ENCODE measurements at places on chromosomes 11 and 22. TPM values are rescaled to one million over a fixed set of nuclear protein-coding genes. Genes with fewer than 3 reads are reported as not detected.

DNA sequence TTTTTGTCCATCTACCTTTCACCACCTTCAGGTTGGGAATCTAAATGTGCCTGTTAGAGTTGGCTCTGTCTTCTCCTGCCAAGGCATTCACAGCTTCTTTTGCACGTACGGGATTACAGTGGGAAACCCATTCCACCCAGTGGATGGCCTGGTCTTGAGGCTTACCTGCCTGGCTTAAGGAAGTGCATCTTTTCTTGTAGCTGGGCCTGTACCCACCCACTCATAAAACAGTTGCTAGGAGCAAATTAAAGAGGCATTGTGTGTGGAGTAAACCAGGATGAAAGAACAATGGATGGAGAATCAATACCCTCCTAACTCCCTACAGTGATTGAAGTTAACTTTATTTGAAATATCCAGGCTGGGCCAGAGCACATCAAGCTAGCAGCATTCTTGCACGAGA, 71.6 kb downstream of the TEAD1 start:
- no peak for DNase-seq

DNA sequence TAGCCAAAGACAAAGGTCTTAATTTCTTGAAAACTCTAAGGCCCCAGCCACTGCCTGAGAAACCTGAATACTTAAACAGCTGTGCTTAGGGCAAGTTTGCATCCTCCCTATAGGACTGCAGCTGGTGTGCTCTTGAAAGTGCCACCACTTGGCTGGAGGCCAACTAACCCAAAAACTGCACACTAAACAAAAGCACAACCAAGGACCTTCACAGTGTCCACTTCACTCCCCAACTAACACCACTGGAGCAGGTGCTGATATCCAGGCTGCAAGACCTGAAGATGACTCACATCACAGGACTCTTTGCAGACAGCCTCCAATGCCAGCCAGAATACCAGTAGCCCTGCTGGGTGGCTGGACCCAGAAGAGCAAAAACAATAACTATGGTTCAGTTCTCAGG, 357.7 kb upstream of the ARHGAP42 start:
- no peak for DNase-seq

- DNase-seq: peak; percentile 54
Measured at GRCh38 chr11:61138935-61139334, 22.3 kb downstream of the VPS37C start.

GRCh38 chr11:6626971-6627761, 7.9 kb upstream of the TPP1 start:
- no peak for DNase-seq

DNA sequence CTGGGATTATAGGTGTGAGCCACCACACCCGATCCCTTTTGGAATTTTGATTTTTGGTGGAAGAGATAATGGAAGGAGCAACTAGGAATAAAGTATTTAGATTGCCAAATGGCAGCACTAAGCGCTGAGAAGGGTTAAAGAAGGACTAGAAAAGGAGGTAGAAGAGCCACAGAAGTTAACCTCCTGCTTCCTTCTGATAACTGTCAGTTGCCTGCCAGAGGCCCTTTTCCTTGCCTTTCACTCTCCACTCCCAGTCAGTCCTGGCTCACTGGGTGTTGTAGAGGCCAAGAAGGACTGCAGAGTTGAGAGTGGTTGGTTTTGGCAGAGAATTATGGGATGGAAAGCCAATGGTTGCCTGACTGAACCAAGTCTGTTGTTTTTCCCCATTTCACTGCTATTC, 19.3 kb downstream of the ZC3H12C start:
- no peak for DNase-seq

- DNase-seq: peak; percentile 67
Measured at GRCh38 chr22:44181033-44181911, 547 bp downstream of the PARVG start.

GRCh38 chr11:47004595-47005033, 68.1 kb downstream of the CSTPP1 start:
- no peak for DNase-seq

GRCh38 chr11:15942936-15943335, 413.4 kb downstream of the SOX6 start:
- no peak for DNase-seq

- DNase-seq: no peak
Measured at GRCh38 chr11:75204012-75204674, 36.4 kb upstream of the TPBGL start.

DNA sequence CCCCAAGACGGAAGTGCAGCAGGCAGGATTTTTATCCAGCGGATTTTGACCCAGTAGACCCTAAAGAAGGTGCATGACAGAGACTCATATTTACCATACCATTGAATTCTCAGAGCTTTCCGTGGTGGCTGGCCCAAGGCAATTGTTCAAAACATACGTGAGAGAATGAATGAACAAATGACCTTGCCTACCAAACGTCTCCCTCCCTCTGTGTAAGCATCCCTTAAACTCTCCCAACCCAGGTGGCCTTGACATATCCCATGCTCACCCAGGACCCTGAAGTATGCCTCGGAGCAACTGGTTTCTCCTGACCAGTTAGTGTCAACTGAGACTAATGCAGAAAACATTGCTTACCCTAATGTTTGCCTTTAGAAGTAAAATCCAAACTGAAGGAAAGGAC, 154.9 kb downstream of the TEAD1 start:
- no peak for DNase-seq

DNA sequence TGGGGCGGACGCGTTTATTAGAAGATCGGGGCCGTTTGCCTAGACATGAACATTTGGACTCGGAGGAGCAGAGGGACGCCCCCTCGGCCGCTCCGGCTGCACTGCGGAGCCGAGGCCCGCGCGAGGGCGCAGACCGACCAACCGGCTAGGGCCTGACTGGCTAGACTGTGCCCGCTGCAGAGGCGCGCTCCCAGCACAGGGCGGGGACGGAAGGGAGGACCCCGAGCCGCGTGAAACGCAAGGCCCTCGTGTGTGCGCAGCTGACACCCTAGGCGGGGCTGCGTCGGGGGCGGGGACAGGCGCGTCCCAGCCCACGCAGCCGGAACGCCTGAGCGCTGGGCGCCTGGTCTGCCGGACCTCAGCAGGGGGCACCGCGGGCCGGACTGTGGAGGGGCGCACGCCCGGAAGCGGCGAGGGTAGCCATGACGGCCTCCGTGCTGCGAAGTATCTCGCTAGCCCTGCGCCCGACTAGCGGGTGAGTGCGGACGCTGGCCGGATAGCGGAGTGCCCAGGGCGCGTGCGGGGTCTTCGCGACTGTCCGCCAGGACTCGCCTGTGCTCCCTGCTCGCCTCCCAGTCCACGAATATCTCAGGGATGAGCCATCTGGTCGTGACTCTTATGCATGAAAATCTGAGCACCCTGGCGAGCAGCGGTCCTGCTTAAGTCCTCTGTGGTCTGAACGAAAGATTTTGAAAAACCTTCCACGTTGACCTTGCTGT, at the start of gene MRPL40:
Gene MRPL40 (plus strand): TSS at position 413 of the 719 bp plus-strand sequence. CDS start 10 bp downstream, at position 423.
- peak; percentile 91 for DNase-seq

GRCh38 chr11:72227316-72228228, 3.0 kb downstream of the INPPL1 start:
- DNase-seq: peak; percentile 18

- no peak for DNase-seq
Measured at GRCh38 chr11:80281194-80281593, 840.4 kb upstream of the TENM4 start.

GRCh38 chr22:24208012-24208749, 26.9 kb downstream of the SUSD2 start:
- no peak for DNase-seq

Gene RIN1
- 7.2 TPM for total RNA-seq

Gene BAD
- 71.8 TPM for total RNA-seq

Gene CCDC81
- total RNA-seq: 1.3 TPM

Gene OR2AG2
- total RNA-seq: 0.07 TPM

All from H7 (cell line).